Adipose tissue (tissue), 3 donors: ENCODE measurements at places on chromosomes 4 and X. TPM values are rescaled to one million over a fixed set of nuclear protein-coding genes. Genes with fewer than 3 reads are reported as not detected.

The ADH7 gene
- polyA plus RNA-seq: 1.2 TPM

The GAGE1 gene
- polyA plus RNA-seq: not detected

The THAP9 gene
- polyA plus RNA-seq: 1.0 TPM

The C4orf51 gene
- not detected for polyA plus RNA-seq

The EVC2 gene
- polyA plus RNA-seq: 4.7 TPM
